ENCODE measurements at places on chromosomes 3 and 15.

- no peak for DNase-seq
Observed at GRCh38 chr3:121663171-121663847, 2.6 kb upstream of the HCLS1 start.

GRCh38 chr15:41483519-41483918, 10.2 kb upstream of the ITPKA start:
- no peak for DNase-seq

DNA sequence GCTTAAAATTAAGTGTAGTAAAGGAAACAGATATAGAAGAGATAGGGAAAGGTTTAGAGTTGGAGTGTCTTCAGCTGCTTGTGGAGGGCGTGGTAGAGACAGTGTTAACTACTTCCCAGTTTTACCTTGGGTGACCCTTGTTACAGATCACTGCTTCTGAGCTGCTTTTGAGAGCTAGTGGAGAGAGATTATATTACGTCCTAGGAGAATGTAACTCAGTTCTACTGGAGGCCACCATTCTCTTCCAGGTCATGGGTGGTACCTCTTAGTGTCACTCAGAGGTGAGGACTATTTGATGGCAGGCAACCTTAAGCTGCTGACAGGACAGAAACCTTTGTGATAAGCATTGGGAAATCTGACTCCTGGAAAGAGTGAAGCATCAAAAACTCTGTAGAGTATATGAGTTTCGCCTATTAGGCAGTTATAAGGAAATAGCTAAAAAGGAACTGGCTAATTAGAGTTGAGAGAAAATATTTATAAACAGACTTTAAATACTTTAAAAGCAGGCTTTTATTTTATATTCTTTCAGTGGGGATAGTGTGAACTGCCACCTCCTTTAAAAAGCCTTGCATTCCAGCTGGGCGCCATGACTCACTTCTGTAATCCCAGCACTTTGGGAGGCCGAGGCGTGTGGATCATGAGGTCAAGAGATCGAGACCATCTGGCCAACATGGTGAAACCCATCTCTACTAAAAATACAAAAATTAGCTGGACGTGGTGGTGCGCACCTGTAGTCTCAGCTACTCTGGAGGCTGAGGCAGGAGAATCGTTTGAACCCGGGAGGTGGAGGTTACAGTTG, 106.5 kb downstream of the ZNF609 start:
- no peak for DNase-seq

GRCh38 chr15:28185148-28185895, 86.2 kb upstream of the OCA2 start:
- no peak for DNase-seq

DNA sequence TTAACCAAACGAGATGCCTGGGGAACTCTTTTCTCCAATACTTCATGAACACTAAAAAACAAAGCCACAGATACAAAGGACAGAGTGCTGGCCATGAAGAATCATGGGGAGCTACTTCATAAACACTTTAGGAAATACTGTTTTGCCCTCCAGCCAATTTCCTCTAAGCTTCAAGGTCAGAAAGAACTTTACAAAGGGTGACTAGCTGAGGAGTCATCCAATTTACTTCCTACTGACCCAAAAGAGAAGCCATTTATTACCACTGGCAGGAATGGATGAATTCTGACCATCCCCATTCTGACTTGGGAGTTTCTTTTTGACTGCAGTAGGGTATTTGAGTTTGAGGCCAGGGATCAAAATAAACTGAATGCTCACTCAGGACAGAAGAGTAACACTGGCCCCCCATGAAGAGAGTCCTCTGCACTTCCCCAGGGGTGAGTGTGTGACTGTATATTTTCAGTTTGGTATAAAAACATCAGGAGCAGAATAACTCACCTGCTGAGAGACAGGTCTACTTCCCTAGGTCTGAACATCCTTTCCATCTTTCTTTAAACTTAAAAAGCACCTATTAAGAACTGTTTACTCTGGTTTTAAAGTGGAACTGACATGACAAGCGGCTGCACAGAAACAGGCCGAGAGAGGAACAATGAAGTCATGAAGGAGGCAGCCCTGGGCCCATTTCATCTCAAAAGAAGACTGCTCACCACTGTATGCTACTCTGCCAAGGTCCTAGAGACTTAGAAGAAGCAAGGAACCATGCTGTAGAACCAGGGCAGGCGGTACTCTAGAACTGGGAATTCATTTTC, 203.6 kb downstream of the TNIK start:
- no peak for DNase-seq

GRCh38 chr3:126109880-126110235, 25.9 kb upstream of the SLC41A3 start:
- DNase-seq = no peak

GRCh38 chr3:135964160-135964955, 1.2 kb upstream of the PPP2R3A start:
- no peak for DNase-seq

DNA sequence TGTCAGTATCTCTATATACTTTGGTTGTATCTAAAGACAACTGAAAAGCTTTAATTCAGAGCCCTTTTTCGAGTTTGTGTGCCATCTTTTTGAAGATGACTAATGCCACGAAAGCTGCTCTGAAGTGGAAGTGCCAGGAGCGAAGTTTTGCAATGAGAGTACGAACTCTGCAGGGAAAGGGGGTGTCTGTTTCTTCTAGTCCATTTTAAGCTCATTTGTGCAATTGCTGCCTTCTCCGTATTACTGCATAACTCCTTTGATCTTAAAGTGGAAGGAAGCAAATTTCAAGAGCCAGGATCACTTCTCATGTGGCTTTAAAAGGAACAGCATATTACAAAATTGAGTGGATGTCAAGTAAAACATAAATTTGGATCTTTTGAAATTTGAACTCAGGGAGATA, 245.3 kb downstream of the FEZF2 start:
- DNase-seq = no peak

DNA sequence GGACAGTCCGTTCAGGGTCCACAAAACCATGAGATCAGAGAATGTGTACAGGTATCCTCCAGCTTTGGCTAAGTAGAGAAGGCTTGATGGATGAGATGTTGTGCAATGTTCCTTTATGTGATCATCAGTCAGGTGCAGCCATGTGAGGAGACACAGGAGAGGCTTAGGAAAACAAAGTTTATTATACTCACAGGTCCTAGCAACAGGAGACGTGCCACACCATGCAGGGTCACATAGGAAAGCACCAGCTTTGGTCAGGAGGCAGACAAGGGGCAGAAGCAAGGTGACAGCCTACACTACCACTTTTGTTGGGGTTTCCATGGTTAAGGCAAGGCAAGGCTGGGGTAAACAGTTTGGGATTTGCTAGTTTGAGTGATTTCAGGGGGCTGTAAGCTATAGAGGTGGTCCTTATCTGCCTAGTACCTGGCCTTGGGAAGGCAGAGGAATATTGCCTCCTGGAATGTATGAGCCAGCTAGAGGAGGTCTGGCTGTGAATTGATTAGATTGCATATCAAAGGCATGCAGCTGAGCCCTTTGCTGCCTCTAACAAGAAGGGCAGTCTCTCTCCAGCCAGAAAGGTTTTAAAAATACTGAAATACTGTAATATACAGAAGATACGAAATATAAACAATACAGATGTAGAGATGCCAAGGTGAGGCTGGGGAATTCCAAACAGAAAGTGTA, 248.6 kb downstream of the RYR3 start:
- no peak for DNase-seq

- DNase-seq = no peak
Observed at GRCh38 chr3:131630097-131630496, 127.3 kb upstream of the MRPL3 start.

- no peak for DNase-seq
Observed at GRCh38 chr3:190086191-190086590, 34.5 kb downstream of the P3H2 start.

DNA sequence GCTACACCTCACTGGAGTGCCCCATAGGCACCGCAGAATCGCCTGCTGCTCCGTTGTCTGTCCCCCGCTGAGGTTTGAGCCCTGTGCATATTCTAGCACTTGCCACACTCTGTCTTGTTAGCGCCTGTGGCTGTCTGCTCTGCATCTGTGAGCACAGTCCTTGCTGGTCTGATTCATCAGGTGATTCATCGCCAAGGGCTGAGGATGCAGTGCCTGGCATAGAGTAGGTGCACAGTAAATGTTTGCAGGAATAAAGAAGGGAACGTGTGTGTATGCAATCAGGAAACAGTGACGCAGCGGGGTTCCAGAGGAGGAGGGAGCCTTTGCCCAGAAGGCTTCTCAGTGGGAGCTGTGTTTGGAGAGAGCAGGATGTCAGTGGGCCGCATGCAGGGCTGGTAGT, 124.0 kb upstream of the PLXNA1 start:
- DNase-seq = no peak

DNA sequence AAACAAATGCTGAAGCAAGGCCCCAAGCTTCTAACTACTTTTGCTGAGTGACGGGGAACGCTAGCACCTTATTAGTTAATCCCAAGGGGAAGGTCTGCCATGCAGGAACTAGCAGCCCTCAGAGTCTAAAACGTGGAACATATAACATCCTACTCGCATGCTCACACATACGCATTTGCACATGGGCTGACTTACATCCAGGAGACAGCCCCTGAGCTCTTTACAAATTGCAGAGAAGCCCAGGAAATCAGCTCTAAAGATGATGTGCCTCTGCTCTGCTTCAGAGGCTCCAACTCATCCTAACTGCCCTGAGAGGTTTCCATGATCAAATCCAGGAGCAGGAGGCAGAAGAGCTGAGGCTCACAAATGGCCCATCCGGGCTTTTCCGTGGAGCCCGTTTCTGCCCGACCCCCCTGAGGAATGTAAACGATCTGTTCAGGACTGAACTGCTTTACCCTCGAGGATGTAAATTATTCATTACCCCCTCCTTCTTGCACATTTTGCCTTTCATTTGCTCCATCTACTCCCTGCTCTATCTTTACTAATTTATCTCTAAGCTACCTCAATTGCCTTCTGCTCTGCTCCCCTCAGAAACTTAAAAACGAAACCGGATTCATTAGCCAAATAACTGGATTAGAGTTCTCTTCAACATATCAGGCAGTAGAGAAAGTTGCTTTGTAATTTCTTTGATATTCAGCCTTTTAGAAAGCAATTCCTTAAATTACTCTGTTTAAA, 141.9 kb upstream of the CCDC54 start:
- DNase-seq = no peak

GRCh38 chr15:55917881-55918296, 75.5 kb downstream of the NEDD4 start:
- DNase-seq = no peak

- no peak for DNase-seq
Observed at GRCh38 chr3:44186111-44186672, 55.5 kb upstream of the TOPAZ1 start.

DNA sequence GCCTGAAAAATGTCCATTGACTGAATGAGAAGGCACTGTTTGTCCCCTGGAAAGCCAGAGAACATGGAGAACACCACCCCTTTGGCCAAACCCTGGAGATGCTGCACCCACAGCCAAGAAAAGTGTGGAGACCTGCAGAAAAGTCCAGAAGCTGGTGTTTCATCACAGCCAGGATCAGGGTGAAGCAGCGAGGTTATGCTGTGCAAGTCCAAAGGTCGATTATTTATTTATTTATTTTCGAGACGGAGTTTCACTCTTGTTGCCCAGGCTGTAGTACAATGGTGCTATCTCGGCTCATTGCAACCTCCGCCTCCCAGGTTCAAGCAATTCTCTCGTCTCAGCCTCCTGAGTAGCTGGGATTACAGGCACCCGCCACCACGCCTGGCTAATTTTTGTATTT, 5.5 kb upstream of the CTSH start:
- DNase-seq = no peak

DNA sequence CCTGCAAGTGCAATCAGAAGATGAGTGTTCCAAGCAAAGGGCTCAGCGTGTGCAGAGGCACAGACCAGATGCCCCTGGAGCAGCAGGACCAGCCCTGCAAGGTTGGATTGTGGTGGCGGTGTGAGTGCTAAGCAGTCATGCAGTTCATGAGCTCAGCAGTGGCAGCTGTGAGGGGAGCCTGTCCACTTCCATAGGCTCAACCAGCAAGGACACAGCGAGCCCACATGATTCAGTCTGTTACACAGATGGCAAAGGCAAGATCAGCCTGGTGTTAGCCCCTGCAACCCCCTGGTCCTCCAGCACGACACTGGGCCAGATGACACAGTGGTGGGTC, 95.9 kb upstream of the PRR23E start:
- no peak for DNase-seq

DNA sequence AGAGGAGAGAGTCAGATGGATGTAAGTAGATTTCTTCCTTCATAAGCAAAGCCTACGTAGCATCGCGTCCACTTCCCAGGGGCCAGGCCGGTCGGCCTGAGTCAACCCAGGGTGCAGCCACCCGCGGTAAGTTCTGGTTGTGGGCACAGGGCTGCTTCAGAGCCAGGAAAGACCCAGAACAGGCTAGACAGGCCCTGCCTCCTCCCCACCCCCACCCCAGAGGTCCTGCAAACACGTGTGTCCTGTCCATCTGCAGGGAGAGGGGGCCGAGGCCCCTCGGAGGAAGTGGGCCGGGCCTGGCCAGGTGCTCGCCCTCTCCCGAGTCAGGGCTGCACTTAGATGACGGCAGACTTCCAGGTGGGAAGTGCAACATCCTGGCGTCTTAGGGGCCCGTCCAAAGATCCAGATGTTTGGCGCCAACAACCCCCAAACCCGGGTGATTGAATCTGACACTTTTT, 100.8 kb upstream of the ALDH1A3 start:
- no peak for DNase-seq

- DNase-seq = no peak
Observed at GRCh38 chr3:159837725-159838124, 150.9 kb upstream of the IL12A start.

DNA sequence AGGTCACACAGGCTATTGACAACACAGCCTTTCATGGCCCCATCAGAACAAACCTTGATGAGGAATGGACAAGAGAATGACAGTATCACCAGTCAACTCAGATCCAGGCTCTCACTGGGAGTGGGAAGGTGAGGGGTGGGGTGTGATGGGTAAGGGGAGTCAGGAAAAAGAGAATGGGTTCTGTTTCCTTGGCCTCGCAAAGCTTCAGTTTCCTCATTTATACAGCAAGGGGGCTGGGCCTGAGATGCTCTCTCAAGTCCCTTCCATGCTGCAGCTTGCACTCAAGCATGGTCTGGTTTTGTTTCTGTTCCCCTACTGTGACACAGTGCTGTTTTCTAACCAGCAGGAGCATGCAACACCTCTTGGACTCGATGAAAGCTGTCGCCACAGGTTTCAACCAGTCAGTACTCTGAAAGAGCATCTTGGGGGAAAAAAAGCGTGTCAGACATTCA, 65.7 kb upstream of the IL12A start:
- DNase-seq = no peak

DNA sequence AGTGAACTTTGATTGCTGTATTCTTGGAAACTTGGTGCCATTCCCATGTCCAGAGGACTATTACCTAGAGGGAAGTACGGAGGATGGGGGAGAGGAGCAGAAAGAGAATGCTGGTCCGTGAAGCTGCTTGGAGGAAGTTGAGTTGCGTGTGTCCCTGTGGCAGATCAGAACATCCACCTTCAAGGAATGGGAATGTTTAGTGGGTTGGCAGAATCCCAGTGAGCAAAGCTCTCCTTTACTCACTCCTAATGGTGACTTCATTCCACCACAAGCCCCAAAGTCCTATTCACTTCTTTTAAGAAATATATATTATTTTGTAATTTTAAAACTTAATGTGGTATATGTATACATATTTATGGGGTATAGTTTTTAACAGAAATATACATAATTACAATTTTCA, 247.8 kb upstream of the FEZF2 start:
- DNase-seq = no peak

- DNase-seq = no peak
Observed at GRCh38 chr3:195596765-195597171, 13.0 kb upstream of the APOD start.

GRCh38 chr3:50525987-50526386, 22.6 kb upstream of the CACNA2D2 start:
- DNase-seq = peak; percentile 56

- DNase-seq = no peak
Observed at GRCh38 chr3:166461626-166462025, 624.4 kb upstream of the BCHE start.

GRCh38 chr3:134068429-134068828, 38.7 kb upstream of the SLCO2A1 start:
- DNase-seq = no peak
